ENCODE measurements at places on chromosomes 4 and X.

DNA sequence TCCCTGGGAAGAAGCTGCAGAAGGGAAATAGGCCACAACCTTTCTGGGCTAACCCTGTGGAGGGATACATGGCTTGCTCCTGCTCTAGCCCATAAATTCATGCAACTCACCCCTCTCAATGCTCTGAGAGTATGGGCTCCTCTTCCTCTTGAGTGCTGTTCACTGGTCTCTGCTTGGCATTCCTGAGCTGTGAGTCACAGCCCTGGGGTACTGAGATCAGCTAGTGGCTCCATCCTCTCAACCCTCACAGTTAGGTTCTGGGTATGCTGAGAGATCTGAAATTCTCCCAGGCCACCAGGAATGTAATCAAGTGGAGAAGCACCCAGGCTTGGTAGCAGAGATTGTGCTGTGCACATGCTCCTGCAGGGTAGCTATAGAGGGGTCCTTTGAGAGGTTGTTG is 60.6 kb upstream of the SPANXN2 start:
- no peak for DNase-seq

- DNase-seq = no peak
Observed at GRCh38 chrX:26586570-26586969, 370.6 kb downstream of the MAGEB5 start.

GRCh38 chrX:66015152-66015831 is 24.6 kb downstream of the VSIG4 start:
- DNase-seq = no peak

GRCh38 chrX:101918751-101919150 is 13.1 kb downstream of the ZMAT1 start:
- no peak for DNase-seq

GRCh38 chrX:101208152-101208905 is 11.3 kb upstream of the DRP2 start:
- DNase-seq = no peak

DNA sequence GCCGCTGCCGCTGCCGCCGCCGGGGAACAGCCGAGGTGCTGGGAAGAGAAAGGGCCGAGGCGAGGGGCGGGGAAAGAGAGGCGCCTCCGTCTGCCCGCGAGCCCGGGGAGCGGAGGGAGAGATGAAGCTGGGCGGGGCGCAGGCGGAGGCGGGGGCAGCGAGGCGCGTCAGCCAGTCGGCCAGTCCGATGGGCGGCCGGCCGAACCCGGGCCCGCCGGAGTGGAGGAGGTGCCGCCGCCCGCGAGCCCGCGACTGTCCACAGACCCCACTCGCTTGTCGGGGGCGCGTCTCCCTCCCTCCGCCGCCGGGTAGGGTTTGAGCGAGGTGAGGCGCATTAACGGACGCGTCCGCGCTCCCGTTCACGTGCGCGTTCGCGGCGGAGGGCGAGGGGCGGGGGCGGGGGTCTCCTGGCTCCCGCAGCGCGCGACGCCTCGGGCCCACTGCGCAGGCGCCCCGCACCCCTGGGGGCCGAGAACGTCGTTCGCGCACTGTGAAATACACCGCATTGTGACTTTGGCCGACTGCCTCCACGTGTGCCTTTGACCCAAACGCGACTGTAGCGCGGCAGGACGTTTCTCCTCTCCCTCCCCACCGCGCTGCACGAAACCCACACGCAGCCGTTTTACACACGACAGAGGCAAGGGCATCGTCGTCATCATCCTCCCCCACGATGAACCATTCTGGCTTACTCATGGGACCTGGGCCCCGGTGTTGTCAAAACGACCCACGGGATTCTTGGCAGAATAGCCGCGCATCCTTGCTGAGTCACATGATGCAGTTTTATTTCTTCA is at the start of gene NUDT11:
NUDT11 (minus strand) TSS at position 92 of the 791 bp plus-strand sequence. CDS start 148 bp downstream, outside the sequence.
- DNase-seq = peak; percentile 7

DNA sequence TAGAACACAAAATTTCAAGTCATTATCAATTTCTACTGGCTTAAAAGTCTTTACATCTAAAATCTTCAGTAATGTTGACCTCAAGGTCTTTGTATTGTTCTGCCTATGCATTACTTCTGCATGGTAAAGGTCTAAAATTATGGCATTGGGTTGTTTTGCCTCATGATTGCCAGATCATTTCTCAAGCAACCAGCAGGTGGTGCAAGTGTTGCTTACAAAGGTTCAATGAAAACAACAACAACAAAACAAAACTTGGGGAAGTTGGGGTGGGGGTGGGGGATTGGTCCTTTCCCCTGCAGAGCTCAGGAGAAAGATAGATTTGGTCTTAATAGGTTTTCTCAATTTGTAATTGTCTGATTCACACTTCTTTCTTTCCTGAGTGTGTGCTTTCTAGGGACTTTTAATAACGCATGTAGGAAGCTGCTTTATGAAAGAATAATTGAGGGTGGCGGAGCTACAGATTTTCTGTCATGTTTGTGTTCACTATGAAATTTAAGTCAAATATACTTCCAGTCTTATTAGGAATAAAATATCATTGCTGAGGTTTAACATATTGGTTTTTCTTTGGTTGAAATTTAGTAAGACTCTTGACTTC is 145.1 kb downstream of the COL4A5 start:
- no peak for DNase-seq

- peak; percentile 12 for DNase-seq
Observed at GRCh38 chr4:141074098-141074878, 59.0 kb downstream of the RNF150 start.

DNA sequence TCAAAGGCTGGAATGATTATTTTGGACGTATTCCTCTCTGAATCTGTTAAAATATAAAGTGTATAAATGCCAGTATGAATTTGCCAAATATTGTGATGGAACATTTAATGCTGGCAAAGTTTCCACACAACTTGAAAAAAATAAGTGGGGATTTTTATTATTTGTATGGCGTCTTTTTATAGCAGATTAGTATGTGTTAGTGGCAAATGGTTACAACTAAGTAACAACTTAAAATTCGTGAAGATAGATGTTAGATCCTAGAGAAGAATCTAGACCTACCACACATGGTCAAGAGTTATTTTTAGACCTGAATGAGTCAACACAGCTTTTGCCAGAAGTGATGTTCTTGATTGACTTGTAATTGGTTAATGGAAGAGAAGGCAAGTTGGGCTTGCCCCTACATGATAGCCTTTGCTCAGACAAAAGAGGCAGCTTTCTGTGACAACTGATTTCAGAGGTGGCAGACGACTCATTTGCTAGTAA is 4.8 kb downstream of the CPE start:
- no peak for DNase-seq

DNA sequence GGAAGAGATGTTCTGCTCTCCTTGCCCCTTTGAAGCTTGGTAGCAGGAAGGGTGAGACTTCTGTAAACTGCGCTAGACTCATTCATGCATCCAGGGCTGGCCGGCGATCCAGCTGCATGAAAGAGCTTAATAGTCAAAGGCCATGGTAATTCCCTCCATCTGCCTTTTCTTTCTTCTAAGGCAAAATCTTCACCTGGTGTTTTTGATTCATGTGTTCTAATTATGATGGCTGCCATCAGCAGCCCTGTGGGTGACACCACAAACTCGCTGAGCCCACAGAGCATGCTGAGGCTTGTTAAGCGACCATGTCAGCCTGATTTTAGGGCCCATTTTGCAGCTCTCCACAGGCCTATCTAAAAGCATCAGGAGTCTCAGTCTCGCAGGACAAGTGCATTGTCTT is 450.1 kb upstream of the TENM3 start:
- DNase-seq = no peak

DNA sequence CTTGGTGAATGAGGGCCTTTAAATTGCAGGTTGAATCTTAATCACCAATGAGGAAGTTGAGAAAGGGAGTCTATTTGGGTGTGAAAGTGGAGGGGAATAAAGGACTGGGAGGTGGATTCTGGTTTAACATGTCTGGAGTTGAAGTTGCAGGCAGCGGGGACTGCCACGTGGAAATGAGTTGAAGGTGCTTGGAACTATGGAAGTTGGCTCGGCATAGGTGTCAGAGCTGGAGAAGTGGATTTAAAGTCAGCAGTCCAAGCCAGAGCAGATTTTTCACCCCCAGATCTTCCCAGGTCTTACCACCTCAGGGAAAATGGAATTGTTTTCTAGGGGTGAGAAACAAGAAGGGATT is 44.9 kb downstream of the TIGD4 start:
- no peak for DNase-seq

- no peak for DNase-seq
Observed at GRCh38 chr4:113222471-113222870, 173.0 kb downstream of the ANK2 start.

- DNase-seq = no peak
Observed at GRCh38 chrX:134444681-134445080, 15.3 kb upstream of the HPRT1 start.

DNA sequence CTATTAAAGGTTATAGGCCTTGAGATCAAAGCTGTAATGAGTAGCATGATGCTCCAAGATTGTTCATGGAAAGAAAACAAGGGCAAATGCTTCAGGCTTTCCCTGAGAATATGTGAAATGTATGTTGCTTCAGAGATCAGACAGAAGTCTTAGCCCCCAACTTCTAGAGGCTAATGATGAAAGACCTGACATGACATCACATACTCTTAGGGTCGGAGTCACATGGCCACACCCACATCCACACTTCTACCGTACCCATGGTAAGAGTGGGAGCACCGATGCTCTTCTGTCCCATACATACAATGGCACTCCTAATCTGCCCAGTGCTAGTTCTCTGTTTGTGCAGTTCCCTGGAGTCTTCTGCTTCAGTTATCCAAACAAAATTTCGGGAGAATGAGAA is 111.9 kb upstream of the ACSL4 start:
- DNase-seq = no peak

GRCh38 chr4:18980516-18981233 is 959.1 kb upstream of the LCORL start:
- DNase-seq = no peak

GRCh38 chr4:147104768-147105167 is 159.1 kb upstream of the TTC29 start:
- no peak for DNase-seq

GRCh38 chr4:85544751-85545150 is 69.8 kb downstream of the ARHGAP24 start:
- DNase-seq = no peak

DNA sequence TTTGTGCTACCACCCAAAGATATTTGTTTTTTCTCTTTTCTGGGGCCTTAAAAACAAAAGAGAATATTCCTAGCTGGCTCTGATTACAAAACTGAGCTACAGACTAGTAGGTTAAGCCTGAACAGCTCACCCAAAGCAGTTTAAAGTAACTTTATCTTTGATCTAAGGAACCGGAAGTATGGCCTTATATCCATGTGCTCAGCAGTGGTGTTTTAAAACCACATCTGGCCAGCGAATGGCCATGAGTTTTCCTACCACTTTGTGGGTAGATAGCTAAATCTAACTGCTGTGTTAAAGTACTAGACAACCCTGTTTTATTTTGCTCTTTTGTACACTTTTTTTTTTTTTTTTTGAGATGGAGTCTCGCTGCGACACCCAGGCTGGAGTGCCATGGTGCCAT is 24.6 kb downstream of the ADGRG4 start:
- no peak for DNase-seq

DNA sequence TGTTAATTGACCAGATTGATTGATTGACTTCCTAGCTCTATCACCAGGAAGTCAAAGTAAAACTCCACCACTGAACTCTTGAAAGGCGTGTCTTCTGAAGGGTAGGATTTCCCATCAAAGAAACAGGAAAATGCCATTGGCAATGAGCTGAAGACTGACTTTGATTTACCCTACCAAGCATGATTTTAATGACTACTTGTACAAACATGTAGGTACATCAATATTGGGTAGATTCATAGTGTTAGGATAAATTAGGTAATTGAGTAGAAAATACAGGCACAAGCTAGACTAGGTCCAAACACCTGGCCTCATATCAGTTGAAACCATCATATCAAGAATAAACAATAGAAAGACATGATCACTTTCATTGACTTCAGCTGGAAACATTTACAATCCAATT is 53.2 kb upstream of the ATXN3L start:
- no peak for DNase-seq

DNA sequence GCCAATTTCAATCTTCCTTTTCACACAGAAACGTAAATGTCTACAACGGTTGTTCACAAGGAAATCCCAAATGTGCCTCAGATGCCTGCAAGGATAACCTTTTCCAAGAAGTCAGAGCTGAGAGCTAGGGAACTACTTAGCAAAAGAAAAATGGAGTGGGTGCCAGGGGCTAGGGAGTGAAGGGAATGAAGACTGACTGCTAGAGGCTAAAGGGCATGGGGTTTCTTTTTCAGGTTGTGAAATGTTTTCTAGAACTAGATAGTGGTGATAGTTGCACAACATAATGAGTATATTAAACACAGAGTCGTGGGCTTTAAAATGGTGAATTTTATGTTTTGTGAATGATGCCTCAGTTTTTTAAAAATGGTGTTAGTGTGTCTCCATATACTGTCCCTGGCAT is 53.4 kb downstream of the CD99L2 start:
- no peak for DNase-seq

DNA sequence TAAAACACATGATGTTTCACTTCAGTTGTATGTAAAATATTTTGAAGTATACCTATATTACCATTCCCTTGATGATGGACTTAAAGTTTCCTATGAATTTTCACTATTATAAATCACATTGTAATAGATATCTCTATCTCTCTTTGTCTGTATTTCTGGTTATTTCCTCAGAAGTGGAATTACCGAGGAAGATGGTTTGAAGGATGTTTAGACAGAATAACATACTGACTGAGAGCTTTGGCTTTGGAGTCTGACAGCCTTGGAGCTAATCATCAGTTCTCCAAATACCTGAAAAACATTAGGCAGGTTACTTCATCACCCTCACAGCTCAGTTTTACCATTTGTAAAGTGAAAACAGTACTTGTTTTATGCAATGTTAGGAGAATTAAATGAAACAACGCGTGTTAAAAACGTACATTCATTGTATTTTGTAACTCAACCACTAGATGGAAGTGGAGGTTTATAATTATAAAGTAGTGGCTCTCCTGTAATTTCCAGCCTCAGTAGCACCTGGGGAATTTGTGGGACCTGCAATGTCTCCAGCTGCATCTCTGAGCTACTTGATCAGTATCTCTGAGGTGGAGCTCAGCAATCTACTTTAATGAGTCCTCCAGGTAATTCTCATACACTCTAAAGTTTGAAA is 14.3 kb downstream of the JCHAIN start:
- no peak for DNase-seq

DNA sequence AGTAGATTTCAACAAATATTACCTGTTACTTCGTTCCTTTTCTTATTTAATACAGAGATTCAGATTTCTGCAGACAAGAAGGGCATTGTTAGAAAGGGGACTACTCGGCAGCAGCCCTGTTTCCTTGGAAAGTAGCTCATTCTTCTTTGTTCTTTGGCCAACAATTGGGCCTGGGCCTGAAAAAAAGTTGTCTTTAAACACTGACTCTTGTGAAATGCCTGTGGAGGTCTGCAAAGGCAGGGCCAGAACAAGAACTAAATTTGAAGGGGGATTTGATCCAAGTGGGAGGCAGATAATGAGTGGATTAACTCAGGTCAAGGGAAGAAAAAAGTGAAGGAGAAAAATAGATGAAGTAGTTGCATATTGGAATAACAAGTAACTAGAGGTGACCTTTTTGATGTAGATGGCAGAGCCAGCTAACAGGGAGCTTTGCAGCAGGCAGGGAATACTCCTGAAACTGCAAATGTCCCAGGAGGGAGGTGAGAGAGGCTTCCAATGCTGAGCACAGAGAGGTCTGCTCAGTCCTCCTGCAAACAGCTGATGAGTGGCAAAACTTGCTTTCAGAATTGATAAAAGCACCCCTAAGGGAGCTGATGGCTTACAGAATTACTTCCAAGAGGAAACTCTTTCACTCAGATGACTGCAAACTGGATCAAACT is 393.2 kb upstream of the HS3ST1 start:
- DNase-seq = no peak

Data from AG09319 (cell line).